ENCODE measurements at places on chromosomes 2 and 18. TPM values are rescaled to one million over a fixed set of nuclear protein-coding genes. Genes with fewer than 3 reads are reported as not detected.

DNA sequence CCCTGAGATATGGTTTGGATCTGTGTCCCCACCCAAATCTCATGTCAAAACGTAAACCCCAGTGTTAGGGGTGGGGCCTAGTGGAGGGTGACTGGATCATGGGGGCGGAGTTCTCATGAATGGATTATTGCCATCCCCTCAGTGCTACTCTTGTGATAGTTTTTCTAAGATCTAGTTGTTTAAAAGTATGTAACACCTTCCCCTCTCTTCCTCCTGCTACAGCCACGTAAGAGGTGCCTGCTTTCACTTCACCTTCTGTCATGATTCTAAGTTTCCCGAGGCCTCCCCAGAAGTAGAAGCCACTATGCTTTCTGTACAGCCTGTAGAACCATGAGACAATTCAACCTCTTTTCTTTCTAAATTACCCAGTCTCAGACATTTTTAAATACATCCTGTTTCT is 16.9 kb downstream of the PUM2 start:
- no peak for DNase-seq

DNA sequence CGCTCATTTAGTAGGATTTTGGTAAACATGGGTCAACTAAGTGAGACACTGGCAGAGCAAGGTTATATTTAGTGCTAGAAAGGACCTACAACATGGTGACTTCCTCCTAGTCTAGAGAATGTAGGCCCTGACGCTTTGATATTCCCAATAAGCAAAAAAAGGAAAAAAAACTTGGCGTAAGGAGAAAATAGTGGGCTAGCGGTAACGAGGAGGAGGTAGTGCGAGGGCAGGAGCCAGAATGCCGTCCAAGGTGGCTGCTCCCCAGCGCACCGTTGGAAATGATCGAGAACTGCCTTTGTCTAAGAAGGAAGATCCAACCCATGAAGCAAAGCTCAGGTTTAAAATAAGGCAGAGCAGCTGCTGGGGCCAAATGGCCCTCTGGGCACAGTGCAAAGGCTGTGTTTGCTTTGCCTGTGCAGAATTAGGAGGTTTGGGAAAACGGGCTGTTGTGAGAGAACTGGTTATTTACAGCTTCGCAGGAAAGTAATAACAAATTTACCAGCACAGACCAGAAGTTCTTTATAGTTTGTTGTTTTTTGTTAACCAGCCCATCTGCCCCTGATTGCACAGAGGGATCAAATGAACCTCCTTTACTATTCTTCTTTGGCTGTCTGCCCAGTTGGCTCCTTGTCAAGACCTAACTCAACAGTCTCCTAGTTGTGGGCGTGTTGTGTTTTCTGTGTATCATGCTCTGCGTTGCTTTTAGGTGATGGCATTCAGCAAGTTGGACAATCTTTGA is 86.6 kb downstream of the ITGB1BP1 start:
- peak; percentile 92 for DNase-seq

DNA sequence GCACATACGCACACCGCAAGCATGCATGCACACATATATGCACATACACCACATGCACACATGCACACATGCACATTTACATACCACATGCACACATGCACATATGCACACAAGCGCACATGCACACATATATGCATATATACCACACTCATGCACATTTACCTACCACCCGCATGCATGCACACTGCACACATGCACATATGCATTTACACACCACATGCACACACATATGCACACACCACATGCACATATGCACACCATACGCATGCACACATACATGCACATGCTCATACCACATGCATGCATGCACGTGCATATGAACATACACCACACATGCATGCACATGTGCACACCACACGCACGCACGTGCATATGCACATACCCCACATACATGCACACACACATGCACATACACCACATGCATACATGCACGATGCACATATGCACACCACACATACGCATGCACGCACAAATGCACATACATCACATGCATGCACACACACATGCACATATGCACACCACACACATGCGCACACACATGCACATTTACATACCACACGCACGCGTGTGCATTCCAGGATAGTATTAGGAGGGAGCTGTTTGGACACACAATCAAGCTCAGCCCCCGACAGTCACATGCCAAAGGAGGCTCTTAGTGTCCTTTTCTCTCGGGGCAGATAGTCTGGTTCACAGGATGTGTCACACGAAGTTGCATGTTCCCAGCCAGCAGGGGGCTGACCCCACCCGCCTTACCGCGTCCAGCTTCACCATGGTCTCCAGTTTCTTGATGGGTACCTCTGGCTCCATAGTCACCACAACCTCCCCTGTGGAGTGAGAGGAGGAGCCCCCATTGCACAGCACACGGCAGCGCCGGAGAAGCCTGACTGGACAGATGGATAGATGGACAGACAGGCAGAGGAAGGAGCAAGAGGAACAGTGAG is 5.9 kb downstream of the OTOF start:
- DNase-seq = no peak

The INPP5D gene
- 20.6 TPM for polyA plus RNA-seq

The PAX3 gene
- 13.7 TPM for polyA plus RNA-seq
